ENCODE measurements at places on chromosomes 1 and 21. TPM values are rescaled to one million over a fixed set of nuclear protein-coding genes. Genes with fewer than 3 reads are reported as not detected.

The LAPTM5 gene
- 19.5 TPM for total RNA-seq

The AMY2A gene
- not detected for total RNA-seq

The EPHA10 gene
- 0.13 TPM for total RNA-seq

The GATAD2B gene
- 30.1 TPM for total RNA-seq

The NPPB gene
- 5.1 TPM for total RNA-seq

The LAMB3 gene
- 5.0 TPM for total RNA-seq

The ATF6 gene
- 12.2 TPM for total RNA-seq

The FCRL1 gene
- not detected for total RNA-seq

The FCRL2 gene
- total RNA-seq: not detected

The MPL gene
- total RNA-seq: 0.40 TPM

All from Right ventricle myocardium superior (tissue), 1 donor.